NCI-H446 treated with DMSO at 0.1 percent for 48 hours (cell line): ENCODE measurements at places on chromosomes 4 and X.

GRCh38 chr4:7770224-7771050 is 169.2 kb downstream of the AFAP1 start:
- DNase-seq = no peak

- DNase-seq = no peak
Measured at GRCh38 chr4:41878170-41878969, 56.9 kb upstream of the TMEM33 start.

- no peak for DNase-seq
Measured at GRCh38 chr4:171464499-171464898, 348.7 kb upstream of the GALNTL6 start.

DNA sequence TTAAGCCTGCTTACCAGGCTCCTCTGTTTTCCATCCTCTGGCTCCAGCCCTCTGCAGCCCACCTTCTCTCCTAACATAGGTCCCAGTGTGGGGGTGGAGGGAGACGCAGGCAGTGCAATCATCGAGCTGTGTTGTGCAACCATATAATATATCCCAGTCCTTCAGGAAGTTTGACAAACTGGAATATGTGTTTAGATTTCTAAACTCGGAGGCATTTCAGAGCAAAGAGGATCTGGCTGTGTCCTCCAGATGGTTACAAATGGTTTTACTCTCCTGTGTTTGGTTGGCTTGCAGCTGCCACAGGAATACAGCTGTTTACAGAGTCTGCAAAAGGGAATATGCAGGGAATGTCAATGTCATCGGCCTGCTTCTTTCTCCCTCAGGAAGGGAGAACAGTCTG is 195.3 kb upstream of the LNX1 start:
- no peak for DNase-seq

GRCh38 chr4:102196221-102196620 is 149.1 kb downstream of the SLC39A8 start:
- no peak for DNase-seq

DNA sequence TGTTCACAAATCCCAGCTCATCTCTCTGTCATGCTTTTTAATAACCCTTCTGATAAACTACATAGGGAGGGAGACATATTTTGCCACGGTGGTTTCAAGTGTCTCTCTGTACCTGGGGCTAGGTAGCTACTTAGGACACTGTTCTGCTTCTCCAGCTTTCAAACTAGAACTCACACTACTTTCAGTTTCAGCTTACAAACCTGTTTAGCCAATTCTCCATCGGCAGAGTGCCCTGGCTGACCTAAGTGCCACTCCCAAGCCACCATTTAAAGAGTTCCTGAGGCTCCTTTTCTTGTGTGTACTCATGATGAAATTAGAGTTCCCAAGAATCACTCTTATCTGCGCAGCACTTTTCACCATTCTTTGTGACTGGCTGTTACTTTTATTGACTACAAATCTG is 899.2 kb downstream of the FAT4 start:
- DNase-seq = no peak

DNA sequence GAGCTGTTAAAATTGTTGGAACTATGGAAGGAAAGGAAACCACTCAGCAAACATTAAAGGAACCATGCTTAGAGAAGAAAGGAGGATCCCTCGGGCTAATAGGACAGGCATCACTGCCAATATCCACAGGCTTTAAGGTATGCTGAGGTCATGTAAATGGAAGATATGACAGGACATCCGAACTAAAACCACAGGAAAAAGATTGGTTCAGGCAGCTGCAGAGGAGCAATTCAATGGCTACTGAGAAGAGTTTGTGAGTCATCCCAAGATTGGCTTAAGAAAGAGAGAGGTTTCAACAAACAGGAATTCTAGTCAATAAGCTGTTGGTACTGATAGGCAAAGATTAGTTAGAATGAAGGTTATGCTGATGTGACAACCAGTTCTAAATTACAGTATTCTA is 106.4 kb upstream of the FAM241A start:
- DNase-seq = no peak

DNA sequence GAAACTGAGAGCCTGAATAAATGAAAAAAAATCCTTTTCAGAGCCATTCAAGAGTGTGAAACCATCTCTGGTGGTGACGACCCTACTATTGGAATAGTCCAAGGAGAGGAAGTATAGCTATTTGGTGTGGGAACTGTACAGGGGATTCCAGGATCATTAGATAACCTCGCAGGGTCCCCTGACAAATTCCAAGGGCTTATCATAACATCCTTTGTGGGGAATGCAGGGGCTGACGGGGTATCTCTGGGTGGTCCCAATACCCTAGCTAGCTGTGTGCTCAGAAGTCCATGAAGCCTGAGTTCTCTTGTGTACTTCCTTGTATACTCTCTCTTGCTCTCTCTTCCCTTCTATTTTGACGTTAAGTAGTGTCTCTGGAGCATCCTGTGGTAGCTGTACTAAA is 13.8 kb upstream of the PLAC1 start:
- no peak for DNase-seq

DNA sequence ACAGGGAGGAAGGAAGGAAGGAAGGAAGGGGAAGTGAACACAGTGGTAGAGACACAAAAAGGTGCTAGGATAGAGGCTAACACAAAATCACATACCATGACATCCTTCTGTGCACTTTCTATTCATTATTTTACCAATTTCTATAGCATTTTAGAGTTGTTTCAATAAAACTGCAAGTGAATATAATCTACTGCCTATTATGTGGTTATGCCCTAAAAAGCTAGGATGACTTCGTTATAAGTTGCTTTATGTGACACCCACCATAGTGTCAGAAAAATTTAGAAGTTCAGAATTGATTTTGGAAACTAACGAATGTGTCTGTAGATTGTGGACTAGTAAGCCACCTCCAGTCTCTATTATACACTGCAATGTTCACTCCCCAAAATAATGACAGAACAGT is 59.4 kb upstream of the EDNRA start:
- no peak for DNase-seq

GRCh38 chr4:40340030-40340429 is 4.9 kb downstream of the CHRNA9 start:
- no peak for DNase-seq

DNA sequence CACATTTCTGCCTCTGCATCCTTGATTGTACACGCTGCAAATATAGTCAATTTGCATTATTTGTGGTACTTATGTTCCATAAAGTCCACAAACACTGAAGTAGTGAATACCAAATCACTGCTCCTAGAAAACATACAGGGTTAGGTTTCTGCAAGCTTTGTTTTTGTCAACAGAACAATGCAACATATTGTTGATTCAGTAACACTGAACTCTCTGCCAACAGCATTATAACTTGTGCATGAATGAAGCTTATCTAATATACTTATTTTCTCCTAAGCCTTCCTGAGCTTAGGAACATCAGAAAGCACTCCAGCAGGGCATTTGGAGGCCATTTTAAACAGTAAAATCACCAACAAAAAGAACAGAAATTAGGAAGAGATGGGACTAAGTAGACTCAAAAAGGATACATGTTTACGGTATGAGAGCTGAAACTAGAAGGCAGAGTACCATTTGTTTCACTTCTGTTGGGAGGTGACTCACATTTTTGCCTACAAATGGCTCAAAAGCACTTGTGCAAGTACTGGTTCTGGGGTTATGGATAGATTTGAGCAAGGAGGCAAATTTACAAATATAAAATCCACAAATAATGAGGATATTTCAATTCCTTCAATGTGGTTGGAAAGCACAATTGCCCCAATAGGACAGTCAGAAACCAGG is 14.1 kb downstream of the COX18 start:
- no peak for DNase-seq

DNA sequence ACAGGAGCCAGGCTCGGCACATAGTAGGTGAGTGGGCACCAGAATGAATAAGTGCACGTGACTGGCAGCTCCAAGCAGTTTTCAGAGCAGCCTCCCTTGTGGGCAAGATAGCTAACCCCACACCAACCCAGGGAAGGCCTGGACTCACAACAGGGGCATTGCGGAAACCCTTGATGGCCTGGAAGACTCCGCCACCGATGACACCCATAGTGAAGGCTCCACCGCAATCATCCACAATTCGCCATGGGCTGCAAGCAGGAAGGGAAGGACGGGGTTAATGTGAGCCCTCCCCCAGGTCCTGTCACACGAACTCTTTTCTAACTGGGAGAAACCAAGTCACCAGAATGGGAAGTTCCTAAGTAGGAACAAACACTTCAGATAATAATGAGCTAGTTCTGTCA is 957 bp downstream of the TIMM17B start:
- DNase-seq = no peak

DNA sequence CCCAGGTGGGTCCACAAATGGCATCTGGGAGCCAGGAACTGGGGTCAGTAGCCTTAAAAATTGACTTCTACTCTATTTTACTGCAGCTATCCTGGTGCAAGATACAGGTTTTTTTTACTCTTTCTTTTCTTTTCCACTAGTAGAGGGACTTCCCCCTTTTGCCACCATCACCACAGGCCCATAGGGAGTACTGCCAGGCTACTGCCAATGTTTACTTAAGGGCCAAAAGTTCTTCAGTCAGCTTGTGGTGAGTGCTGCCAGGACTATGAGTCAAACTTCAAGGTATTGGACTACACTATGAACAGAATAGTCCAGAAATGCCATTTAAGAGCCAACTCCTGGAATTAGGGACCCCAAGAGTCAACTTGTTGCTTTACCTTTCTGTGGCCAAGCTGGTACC is 94.7 kb downstream of the EDA2R start:
- DNase-seq = no peak

DNA sequence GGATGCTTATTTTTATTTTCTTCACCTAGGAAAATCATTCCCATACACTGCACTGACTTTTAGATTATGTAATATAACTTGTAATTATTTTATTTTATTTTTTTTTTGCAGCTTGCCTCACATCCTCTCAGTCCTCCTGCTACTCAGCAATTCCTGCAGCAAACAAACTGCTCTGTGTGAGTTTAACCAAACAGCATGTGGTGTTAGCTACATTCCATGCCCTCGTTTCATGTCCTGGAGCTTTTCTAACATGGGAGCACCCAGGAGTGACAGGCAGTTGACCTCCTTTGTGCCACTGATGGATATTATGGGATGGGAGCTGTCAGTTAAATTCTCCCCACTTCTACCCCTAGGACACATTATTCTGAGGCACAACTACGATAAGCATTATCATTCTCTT is 24.8 kb downstream of the CXCL1 start:
- DNase-seq = no peak

GRCh38 chrX:129359269-129359668 is 164.0 kb downstream of the SMARCA1 start:
- no peak for DNase-seq

GRCh38 chr4:3009422-3009821 is 46.1 kb downstream of the GRK4 start:
- DNase-seq = no peak

DNA sequence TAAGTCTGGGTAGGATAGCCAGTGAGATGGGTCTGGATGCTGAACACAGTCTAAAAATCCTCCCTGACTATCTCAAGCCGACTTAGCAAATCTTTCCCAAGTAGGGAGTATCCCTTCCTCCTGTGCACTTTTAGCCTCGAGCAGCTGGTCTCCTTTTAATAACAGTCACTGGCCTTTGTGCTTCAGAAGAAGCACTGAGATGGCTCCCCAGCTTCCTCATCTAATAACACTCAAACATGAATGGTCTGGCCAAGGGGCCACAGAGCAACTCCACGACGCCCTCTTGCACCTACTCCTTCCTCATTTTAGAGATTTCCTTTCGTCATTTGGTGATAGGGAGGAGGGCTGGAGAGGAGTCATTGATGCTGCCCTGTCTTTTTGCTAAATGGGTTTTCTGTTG is 78.8 kb upstream of the TMEM150C start:
- no peak for DNase-seq

DNA sequence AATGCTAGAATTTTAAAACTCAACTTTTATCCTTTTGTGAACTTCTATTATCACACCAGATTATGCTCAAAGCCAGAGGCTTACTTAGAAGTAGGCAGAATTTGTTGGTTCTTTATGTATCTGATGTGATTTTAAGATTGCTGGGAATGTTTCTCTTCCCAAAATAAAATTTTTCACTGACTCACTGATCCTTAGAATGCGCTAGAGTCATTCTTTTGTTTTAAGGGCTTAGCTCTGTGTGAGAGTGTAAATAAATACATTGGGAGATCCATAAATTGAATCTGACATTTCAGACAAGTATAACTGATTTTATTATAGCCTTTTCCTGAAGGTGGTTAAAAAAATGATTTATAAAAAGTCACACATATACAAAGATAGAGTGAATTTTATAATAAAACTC is 101.3 kb downstream of the LARP1B start:
- no peak for DNase-seq

- DNase-seq = no peak
Measured at GRCh38 chr4:119643306-119644042, 14.9 kb upstream of the PDE5A start.

- no peak for DNase-seq
Measured at GRCh38 chr4:187103351-187103750, 379.7 kb upstream of the FAT1 start.

DNA sequence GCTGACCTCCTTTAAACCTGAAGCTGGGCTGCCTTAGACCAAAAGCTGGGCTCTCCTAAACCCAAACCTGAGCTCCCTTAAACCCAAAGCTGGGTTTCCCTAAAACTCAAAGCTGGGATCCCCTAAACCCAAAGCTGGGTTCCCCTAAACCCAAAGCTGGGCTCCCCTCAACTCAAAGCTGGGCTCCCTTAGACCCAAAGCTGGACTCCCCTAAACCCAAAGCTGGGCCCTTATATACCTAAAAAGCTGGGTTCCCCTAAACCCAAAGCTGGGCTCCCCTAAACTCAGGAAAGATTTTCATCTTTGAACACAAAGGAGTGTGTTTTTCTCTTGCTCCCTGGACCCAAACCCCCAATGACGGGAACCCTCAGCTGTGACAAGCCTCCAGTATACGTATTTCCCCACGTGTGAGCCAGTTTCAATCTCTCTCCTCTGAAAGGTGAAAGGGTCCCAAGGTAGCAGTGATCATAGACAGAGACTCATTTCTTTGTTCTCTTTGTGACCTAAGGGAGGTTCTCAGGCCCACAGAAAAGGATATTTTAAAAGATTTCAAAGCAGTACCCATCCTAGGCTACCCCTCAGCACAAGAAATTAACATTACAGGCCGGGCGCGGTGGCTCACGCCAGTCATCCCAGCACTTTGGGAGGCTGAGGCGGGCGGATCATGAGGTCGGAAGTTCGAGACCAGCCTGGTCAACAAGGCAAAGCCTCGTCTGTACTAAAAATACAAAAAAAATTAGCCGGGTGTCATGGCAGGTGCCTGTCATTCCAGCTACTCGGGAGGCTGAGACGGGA is 31.3 kb upstream of the ASMTL start:
- DNase-seq = no peak

DNA sequence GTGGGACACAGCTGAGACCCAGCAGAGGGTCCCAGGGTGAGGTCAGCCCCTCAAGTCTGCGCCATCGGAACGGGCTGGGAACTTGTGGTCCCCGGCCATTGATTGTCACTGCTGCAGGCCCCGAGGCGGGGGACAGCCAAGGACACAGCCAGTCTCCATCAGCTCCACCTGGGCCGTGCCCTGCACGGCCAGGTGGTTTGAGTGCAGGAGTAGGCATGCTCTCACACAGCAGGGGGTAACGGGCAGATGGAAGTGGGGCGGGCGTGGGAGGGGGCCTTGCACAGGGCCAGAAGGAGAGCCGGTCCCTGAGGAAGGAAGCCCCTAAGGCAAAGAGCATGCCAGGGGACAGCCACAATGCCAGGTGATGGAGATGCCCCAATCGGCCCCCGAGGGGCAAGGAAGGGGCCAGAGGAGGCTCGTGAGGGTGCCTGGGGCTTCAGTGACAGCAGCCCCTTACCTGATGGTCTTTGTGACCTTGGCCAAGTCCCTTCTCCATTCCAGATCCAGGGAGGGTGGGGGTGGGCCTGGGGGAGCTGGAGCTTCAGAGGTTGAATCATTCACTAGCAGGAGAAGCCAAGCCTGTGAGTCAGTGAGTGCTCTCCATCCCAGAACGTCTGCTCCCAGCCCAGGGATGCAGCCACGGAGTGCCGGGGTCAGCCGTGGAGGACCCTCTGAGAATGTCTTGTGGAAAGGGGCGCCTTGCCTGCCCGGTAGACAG is 2.3 kb downstream of the ATP2B3 start:
- DNase-seq = no peak
